ENCODE measurements at places on chromosomes 11 and 22.

DNA sequence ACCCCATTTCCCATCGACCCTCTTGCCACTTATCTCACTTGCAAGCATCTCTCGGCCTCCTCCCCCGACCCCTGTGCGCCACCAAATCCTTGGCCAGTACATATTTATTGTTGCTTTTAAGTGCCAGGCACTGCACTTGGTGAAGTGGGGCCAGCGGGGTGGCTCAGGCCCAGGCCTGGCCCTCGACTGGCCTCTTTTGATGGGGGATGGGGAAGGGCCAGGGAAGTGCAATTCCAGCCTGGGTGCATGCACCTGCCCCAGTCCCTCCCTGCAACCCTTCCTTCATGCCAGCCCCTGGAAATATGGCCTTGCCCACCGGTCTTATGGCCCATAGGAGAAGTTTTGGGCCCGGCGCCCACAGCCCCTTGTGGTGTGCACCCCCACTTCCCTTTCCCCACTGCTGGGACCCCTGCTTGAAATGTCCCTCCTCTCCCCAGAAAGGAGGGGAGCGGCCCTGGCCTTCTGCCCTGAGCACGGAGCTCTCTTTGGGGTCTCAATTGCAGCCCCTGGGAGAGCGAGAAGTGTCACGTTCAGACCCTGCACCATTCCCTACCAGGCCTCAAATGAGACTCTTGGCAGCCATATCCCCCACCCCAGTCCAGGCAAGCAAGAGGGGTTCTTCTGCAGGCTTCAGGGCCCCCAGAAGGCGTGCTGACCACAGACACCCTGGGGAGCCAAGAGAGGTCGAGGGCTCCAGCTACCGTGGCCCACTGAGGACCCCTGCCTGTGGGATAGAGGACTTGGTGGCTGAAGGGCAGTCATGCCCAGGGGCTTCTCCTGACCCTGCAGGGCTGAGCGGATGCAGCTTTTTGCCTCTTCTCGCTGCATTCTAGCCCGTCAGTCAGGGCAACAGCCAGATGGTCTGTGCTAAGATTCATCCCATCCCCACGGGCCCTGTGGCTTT, 961 bp downstream of the SUSD2 start:
- DNase-seq: no peak

- DNase-seq: no peak
Observed at GRCh38 chr11:10375280-10375971, 70.6 kb downstream of the ADM start.

DNA sequence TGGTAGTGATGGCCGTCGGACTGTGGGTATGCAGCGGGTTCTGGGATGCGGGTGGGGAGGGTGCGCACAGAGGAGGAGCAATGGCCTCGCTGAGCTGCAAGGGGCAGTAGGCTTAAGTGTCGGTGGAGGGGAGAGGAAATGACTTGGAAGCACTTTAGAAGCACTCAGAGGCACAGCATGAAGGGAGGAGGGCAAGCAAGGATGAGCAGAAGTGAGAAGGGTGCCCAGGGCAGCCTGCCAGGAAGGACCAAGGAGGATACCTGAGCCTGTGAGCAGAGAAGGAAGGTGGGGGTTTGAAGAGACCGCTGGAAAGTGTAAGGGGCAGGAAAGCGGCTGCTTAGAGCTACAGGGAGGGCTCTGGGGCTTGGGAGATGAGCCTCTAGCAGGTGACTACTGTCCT, 330 bp downstream of the SLC5A1 start:
- DNase-seq: no peak

DNA sequence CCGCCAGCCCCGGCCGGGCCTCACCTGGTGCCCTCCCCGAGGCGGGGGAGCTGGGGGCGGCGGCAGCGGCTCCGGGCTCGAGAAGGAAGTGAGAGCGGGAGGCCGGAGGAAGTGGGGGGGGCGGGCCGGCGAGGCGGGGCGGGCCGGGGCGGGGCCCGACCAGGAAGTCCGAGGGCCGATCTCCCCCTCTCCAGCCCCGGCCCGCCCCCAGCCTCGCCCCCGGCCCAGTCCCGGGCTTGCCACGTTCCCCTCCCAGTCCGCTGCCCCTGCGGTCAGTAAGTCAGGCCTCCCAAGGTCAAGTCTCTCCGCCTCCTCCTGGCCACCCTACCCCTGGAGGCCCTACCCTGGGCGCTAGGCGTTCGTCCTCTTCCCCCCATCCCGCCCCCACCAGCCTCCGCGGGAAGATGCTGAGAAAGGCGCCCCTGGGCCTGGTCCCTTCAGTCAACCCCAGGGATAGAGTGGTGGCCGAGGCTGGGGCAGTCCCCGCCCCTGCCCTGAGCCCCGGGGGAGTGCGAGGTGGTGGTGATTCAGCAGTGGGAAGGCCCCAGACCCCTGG, at the start of gene RHOG:
Gene RHOG (minus strand): TSS at position 90 of the 556 bp plus-strand sequence. CDS start 12,821 bp downstream, outside the sequence.
- DNase-seq: peak; percentile 58

DNA sequence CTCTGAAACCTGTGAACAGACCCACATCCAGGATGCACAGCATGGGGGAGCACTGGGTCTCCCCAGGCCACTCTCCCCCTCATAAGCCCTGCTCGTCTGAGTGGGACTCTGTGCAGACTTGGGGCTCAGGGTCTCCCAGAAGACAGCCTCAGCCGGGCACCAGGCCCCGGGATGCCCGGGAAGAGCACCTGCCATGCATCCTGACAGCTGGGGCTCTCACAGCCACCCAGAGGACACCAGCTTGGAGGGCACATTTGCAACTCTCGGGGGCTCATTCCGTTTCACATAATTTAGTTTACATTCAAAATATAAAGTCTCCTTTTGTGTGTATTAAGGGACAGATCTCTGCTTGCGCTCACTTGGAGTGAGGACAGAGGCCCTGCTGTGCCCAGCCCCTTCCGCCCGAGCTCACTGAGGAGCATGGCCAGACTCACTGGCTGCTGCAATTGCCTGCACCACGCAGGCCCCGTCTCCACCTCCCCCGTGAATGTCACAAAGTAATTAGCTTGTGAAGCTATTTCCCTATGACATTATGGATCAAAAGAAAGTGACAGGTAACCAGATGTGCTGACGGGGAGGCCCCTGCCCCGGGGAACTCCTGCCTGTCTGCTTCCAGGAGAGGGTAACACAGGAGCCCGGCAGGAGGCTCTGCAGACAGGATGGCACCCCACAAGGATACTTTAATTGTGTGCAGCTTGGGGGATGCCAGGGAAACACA, 275.6 kb downstream of the BRD1 start:
- no peak for DNase-seq

- no peak for DNase-seq
Observed at GRCh38 chr11:130145975-130146776, 13.4 kb upstream of the ST14 start.

DNA sequence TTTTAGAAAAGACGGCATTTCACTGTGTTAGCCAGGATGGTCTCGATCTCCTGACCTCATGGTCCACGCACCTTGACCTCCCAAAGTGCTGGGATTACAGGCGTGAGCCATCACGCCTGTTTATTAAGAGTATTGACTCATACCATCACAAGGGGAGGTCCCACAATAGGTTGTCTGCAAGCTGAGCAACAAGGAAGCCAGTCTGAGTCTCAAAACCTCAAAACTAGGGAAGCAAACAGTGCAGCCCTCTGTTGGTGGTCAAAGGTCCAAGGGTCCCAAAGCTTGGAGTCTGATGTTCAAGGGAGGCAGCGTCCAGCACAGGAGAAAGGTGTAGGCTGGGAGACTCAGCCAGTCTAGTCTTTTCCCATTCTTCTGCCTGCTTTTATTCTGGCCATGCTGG, 32.8 kb upstream of the LDLRAD3 start:
- no peak for DNase-seq

DNA sequence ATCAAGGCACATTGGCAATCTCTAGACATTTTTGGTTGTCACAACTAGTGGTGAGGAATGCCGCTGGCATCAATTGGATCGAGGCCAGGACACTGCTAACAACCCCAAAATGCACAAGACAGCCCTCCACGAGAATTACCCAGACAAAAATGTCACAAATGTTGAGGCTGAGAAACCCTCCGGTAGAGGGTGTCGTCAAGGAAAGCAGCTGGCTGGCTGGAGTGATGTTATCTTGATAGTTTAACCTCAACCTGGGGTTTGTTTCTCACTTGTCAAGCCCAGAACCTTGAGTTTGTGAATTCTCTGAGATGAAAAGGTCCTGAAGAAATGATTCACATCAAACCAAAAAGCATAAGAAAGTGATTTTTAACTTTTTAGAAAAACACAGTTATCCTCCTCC, 21.1 kb upstream of the TMPRSS13 start:
- DNase-seq: no peak

DNA sequence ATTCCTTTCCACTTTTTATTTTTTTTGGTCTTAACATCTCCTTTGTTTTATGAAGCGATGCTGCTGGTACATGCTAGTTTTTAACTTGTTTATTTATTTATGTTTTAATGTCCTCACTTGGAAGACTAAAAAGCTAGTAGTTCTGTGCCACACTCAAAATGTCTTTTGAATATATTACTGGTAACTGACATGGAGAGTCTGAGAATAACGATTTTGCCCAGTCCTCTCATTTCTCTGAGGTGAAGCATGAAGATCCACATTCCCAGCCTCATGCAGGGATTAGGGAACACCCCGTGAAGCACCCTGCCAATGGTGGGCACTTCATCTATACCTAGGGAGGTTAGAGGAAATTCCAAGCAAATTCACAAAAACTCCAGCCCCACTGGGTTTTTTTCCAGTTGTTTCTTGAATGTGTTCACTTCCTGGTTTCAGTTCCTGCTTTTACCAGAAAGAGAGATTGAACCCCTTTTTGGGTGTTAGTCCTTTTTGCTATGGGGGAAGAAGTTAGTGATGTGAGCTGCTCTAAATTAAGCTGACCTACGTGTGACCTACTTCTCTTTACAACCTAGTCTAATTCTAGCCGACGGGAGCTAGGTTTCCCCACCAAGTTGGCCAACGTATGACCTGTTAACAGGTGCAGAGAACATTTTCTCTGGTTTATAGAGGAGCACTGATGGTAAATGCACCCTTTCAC, 106.1 kb downstream of the SLC1A2 start:
- no peak for DNase-seq

- DNase-seq: no peak
Observed at GRCh38 chr11:11818529-11819121, 23.1 kb upstream of the USP47 start.

- no peak for DNase-seq
Observed at GRCh38 chr11:77202941-77203900, 75.2 kb downstream of the MYO7A start.

- no peak for DNase-seq
Observed at GRCh38 chr11:107631931-107632330, 41.0 kb downstream of the ELMOD1 start.

DNA sequence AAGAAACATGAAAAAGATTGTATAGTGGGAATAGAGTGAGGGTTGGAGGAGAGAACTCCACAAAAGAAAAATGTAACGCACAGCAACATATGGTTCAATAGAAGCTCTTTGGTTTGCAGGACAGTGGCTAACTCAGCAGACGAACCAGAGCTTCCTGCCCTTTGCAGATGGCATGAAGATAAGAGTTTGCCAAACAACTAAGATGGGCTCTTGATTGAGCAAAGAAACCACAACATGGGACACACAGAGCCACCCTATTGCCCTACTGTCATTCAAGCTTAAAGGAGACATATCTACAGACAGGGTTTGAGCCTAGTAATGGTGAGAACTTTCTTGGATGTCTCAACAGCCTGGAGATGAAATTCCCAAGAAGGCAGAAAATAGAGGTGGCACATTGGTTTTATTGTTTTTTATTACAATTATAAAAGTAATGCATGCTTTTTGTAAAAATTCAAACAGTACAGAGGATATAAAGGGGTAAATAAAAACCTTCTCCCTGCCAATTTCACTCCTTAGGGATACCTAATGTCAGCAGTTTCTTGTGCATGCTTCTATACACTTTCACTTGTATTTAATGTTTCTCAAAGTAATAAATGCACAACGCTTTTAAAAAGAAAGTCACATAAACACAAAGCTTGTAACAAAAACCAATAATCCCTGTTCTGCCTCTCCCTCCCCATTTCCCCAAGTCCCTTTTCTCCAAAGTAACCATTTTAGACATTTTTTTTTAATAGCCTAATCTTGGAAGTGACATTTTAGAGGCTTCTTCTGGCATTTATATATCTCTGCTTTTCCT, 63.7 kb downstream of the COPB1 start:
- no peak for DNase-seq

GRCh38 chr11:45983471-45983845, 61.0 kb downstream of the LARGE2 start:
- DNase-seq: no peak

GRCh38 chr11:86214710-86215109, 29.8 kb upstream of the EED start:
- no peak for DNase-seq

DNA sequence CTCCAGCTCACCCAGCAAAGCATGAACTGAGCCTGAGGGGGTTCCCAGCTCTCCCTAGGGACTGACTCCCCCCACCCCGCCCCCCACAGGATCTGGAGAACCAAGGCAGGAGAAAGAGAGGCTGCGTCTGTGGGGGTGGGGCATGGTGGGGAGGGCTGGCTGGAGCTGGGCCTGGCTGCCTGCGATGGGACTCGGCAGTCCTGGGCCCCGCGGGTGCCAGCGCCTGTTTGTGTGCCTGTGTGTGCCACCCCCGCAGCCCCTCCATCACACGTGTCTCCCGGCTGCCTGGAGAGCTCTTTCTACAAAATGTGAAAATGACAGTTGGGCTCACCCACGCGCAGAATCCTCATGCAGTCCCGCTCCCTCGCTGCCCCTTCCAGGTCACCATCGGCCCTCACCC, 46.8 kb downstream of the CACNA1I start:
- DNase-seq: no peak

DNA sequence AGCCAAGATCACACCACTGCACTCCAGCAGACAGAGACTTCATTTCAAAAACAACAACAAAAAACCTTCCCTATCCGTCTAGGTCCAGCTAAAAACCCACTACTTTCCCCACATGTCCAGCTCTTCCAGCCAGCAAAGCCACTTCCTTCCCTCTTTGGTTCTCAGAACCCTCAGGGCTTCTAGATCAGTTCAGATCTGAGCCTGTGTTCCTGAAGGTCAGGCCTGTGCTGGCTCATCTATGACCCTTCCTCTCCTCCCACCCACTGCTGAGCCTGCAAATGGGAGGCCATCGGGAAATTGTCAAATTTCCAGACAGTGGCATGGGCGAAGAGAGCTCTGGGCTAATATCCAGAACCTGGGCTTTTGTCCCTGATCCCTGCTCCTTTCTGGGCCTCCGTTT, 37.8 kb downstream of the SLCO2B1 start:
- DNase-seq: no peak

GRCh38 chr22:28917747-28918549, 34.6 kb downstream of the ZNRF3 start:
- peak; percentile 65 for DNase-seq

DNA sequence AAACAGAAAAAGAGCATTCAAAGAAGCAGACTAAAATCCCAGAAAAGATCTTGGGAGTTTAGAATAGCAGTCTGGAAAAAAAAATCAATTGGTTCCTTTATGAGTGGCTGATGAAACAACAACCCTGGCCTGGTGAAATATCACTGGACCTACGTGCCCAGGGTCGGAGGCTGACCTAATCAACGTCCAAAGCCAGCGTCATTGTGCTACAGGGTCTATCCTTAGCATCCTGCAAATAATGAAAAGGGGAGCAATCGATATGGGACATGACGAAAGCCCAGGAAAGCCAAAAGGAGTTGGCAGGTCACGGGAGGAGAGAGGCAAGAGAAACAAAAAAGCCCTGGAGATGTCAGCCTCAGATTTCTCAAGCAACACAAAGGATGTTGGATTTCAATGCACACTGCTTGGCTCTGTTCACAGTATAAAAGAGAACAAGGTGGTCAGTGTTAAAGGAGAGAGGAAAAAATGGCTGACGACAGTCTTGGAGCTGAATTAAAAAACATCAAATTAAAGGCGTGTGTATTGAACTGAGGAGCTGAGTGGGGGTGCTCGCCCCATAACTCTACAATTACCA, 148.8 kb downstream of the BLID start:
- no peak for DNase-seq

Measured in neuronal stem cell (in vitro differentiated cells).